Activated T-cell treated with anti-CD3 and anti-CD28 coated beads for 24 hours (primary cell): ENCODE measurements at places on chromosomes 11 and 22.

GRCh38 chr11:116333001-116333535 is 439.7 kb downstream of the BUD13 start:
- no peak for DNase-seq

- DNase-seq = no peak
These were observed 11.6 kb upstream of the GPHA2 start for GRCh38 chr11:64947208-64947814.

DNA sequence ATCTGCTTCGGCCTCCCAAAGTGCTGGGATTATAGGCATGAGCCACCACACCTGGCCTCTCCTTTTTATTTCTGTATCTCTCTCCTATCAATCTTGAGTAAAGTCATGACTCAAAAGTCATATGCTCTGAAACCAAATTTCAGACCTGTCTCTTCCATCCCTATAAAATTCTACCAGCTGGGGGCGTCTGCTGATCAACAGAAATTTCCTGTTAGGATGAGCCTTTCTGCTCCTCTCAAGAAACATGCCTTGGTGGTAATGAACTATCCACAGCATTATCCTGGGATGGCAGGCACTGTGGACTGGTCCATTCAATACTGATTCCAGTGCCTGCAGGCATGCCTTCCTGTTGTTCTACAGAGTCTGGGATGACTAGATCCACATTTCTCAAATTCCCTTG is 472.6 kb downstream of the NELL1 start:
- no peak for DNase-seq

GRCh38 chr22:42308892-42309468 is 38.5 kb upstream of the TCF20 start:
- DNase-seq = no peak

DNA sequence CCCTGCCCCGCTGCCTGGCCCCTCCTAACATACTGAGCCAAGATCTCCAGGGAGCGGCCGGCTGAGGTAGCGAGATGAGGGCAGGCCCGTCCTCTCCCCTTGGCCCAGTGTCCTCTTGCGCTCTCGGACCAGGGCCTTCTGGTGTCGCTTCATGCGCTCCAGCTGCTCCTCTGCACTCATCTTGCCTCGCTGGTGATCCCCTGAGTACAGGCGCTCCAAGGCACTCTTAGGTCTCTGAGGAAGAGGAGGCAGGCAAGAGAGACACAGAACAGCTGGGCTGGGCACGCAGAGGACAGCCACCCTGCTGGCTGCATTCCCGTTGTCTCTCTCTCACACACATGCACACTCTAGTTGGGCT is 50.6 kb downstream of the C11orf58 start:
- no peak for DNase-seq

- DNase-seq = no peak
These were observed 7.9 kb downstream of the FOXR1 start for GRCh38 chr11:118979434-118979833.

- DNase-seq = no peak
These were observed 16.2 kb upstream of the MUC5B start for GRCh38 chr11:1206391-1207271.

DNA sequence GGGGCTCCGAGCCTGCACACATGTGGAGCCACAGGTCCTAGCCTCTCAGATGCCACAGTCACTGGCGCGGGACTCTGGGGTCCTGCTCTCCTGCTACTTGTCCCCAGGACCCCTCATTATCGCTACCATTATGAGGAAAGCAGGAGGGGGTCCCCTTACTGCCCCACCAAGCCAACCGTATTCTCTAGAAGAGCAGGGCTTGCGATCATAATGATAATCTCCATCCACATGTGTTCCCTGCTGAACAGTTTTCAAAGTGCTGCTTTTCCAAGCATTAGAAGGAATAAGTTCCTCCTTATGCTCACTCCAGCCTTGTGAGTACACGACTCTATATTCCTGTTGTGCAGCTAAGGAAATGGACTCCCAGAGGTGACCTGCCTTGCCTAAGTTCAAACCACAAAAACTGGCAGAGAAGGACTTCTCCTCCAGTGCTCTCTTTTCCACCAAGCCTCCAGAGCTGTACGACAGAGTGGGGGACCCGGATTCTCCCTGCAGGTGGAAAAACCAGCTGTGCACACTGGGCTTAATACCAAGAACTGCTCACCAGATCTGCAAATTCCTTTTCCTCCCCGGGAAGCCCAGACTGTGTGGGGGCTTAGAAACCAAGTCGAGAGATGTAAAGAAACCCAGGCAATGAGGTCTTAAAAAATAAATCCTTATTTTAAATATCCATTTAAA is 92.8 kb upstream of the DRD2 start:
- no peak for DNase-seq

DNA sequence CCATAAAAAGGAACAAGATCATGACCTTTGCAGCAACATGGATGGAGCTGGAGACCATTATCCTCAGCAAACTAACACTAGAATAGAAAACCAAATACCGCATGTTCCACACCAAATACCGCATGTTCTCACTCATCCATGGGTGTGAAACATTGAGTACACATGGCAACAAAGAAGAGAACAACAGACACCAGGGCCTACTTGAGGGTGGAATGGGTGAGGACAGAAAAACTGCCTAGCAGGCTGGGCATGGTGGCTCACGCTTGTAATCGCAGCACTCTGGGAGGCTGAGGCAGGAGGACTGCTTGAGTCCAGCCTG is 12.3 kb downstream of the EHD1 start:
- no peak for DNase-seq

- DNase-seq = no peak
These were observed 350.6 kb downstream of the ETS1 start for GRCh38 chr11:128236506-128237498.
